ENCODE measurements at places on chromosomes 13 and 19.
A peak's percentile ranks its signal among the peaks of the same experiment; 100 is the strongest.

GRCh38 chr13:30587231-30587630 lies 30.5 kb upstream of the USPL1 start:
- DNase-seq = no peak

DNA sequence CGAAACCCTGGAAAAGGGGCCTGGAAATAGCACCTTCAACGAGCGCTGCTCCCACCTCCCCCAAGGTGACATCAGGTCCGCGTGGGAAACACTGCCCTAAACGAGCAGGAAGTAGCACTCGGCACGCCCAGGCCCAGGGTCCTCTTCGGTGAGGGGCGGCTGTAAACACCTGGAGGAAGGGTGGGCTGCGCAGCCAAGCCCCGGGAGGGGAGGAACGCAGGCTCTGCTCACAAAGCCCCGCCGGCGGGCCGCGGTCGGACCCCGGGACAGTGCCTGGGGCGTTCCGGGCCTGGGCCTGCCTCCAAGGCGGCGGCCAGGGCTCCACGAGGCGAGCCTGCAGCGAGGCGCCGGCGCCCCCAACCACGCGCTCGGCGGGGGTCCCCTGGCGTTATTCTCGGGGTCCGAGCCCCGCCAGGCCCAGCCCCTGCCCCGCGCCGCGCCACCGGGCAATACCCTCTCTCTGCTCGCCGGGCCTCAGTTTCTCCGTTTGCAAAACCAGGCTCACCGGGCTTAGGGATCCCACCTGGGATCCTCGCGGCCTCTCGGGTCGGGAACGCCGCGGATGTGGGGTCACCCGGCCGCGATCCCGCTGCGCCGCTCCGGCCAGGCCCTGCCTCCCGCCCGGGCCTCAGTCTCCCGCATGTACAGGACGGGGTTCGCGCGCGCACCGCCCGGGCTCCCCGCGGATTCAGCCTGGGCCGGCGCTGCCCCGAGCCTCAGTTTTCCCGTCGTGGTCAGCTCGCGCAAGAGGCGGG lies 630 bp downstream of the RNF126 start:
- DNase-seq = peak; percentile 87

DNA sequence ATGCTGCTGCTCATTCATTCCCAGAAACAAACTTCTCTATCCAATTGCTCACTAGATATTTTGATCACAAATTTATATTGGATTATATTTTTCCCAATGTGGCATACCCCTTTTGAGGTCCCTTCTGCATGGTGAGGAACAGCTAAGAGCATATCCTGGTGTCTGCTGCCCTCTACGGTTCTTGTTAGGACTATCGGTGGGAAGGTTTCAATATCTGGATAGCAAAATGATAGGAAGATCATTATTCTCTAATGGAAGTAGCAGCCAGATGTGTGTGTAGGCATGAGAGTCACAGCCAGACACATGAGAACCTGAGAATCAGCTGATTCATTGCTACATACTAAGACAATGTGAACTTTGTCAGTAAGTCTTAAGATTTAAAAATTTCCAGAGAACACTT lies 1422.4 kb upstream of the MIR17HG start:
- peak; percentile 18 for DNase-seq

GRCh38 chr19:2083174-2083854 lies 12.8 kb downstream of the MOB3A start:
- DNase-seq = peak; percentile 69

DNA sequence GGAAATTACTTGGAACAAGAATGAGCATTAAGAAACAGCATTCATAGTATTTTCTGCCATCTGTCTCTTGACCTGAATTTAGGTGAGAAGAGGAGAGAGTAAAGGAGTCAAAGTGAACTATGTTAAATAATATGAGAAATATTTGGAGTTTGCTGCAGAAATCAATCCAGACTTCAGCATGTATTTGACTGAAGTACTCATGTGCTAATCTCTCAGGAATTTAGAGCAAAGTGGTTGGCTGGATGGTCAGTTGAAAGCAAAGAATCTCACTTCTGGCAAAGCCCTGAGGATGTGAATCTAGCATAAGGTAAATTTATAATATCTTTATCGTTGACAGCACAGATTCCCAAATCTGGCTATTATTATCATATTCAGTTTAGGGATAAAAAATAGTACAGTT lies 394.3 kb downstream of the PCDH17 start:
- DNase-seq = no peak

DNA sequence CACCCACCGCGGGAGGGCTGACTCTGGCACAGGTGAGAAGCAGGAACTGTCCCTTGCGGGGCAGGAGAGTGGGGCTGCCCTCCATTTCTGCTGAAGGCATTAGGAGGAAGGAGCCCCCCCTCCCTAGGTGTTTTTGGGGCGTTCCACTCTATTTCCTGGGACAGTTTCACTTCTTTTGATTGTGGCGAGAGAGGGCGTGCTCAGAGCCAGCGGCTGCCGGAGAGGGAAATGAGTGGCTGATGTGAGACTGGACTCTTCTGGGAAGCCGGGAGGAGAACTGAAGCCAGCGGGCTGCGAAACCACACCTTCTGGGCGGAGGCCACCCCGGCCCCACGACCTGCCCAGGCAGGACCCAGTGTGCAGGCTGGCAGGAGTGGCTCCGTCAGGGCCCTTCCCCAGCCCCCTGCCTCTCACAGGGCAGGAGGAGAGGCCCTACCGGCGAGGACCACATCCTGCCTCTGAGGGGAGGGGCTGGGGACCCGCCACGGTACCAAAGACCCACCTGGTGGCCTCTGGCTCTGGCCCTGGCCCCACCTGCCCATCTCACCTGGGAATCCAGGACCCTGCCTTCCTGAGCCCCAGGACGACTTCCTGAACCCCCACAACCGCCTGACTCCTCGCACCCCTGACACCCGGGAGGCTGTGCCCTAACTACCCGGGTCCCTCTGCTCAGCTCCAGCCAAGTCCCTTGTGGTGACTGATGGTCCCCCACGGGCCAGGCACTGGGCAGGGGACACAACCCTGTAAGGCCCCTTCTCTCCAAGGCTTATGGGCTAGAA lies 25.9 kb downstream of the MPND start:
- DNase-seq = peak; percentile 71
